ENCODE measurements at places on chromosomes 2 and 18.
A peak's percentile ranks its signal among the peaks of the same experiment; 100 is the strongest.

DNA sequence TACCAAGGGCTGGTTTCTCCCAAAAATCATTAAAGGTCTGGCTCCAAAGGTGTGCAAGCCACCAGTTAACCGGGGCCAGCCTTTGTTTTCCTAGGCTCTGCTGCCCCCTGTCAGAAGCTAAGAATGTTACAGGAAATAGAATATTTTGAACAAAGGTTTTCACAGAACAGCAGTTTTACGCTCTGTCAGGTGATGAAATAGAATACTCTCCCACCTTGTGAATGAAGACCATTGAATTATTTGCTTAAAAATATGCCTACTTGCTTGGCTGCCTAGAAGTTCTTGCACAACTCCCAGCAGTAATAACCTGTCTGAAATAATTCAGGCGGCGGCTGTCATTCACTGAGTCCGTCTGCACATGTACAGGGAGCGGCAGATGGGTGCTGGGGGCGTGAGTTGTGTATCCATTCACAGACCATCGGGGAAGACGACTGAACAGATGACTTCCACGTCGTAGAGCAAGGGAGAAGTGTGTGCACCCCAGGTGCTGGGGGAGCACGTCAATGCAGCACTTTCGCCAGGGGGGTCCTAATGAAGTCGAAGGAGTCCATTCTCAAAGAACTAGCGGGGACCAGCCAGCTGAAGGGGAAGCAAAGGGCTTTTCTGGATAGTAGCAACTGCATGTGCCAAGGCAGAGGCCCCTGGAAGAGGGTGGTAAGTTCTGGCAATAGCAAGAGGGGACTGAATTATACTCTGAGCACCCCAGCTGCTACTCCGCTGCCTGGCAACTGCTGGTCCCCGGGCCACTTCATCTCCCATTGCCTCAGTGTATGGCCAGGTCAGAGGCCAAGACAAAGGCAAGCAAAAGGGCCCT, 56.1 kb downstream of the SF3B1 start:
- DNase-seq: peak; percentile 43

DNA sequence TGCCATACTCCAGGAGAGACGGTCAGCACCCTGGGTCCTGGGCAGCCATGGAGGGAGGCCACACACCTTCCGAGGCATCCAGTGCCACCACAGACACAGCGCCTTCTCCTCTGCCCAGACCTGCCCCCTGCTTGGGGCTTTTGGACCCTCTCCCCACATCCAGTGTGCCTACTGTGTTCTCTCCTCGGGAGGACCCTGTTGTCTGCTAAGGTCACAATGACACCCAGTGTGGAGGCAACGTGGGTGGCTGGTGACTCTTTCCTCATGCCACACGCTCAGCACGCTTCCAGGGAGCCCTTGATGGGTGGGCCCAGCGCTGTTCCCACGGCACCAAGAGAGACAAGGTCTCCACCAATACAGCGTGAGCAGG, 251.9 kb downstream of the EIPR1 start:
- DNase-seq: no peak

- DNase-seq: no peak
These were observed 64.7 kb downstream of the DTNB start for GRCh38 chr2:25608718-25609117.

GRCh38 chr2:25899404-25899970, 21.2 kb upstream of the ASXL2 start:
- DNase-seq: no peak

DNA sequence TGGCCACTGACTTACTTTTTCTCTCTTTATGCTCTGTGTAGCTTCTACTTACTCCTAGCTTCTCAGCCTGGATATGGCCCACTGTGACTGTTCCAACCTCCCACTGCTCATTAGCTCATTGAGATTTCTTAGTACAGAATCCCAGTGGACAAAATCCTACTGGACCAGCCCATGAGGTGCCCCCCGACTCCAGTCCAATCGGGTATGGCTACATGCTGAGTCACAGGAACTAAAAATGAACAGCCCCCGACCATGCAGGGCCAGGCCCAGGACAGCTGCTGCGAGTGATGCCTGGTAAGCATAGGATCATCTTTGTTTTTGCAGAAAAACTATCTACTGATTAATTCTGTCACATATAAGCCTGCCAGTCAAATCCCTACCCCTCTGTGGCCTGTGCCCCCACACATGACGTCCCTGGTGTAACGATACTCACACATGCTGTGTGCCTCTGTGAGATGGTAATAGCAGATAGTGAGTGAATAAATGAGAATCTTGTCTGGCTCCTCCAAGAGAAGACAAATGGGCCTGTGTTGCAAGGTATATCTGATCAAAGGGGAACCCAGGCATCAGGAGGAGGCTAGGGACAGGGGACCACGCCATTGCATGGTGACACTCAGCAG, 85.9 kb upstream of the KLF7 start:
- peak; percentile 56 for DNase-seq

DNA sequence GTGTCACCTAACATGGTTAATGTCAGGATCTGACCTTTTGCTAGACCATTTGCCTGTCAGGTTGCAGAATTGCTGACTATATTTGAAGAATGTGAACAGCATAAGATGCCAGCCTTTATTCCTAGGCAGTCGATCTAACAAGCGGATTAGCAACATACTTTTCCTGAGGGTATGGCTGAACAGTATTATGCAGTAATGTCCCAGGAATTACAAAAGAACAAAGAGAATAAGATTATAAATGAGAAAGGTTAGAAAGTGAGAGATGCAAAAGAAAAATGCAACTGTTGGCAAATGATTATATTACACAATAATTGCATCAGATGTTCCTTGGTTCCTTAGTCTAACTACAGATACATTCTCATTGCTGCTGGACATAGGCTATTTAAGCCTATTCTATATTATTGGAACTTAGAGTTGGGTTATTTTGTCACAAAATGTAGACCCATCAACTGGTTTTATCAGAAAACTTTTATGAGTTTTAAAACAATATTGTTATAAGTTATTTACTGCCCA, 647.1 kb upstream of the CRIM1 start:
- DNase-seq: no peak

DNA sequence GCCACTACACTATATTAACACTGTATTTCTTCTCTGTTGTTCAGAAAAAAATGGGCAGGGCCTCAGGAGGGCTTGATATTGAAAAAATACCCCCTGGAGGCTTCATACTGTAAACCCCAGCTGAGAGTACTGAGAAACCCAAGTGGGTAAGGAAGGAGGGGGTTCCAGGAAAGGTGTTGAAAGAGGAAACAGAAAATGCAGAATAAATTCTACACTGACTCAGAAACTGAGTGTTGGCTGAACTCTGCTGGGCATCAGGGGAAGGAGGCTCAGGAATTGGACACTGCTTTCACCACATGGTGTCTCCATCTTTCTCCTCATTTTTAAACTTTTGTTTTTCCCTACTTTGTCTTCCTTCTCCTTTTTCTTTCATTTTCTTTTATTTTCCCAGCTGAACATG, 253.7 kb downstream of the DYM start:
- DNase-seq: no peak

DNA sequence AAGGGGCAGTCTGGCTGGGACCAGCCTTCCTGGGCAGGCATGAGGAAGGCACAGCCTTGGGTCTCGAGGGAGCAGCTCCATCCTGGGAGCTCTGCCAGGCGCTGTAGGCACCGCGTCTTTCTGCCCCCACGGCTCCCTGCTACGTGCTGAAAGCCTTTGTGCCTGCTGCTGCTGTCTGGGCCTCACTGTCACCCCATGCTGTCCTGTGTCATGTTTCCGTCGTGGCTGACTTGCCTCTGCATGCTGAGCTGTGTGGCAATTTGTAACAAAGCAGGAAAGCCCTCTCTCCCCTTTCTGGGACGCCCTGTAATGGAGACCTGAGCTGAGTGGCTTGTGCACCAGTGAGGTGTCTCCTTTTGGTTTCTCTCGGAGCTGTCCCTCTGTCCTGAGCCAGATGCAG, 152.5 kb downstream of the TSN start:
- DNase-seq: no peak

- DNase-seq: no peak
These were observed 55.9 kb upstream of the SLC38A11 start for GRCh38 chr2:165011199-165011598.

- no peak for DNase-seq
These were observed 227.6 kb downstream of the FBXO15 start for GRCh38 chr18:73920033-73920432.

GRCh38 chr2:170943596-170943995, 14.5 kb downstream of the GORASP2 start:
- DNase-seq: peak; percentile 21

GRCh38 chr2:143477714-143478443, 348.7 kb downstream of the ARHGAP15 start:
- DNase-seq: no peak

DNA sequence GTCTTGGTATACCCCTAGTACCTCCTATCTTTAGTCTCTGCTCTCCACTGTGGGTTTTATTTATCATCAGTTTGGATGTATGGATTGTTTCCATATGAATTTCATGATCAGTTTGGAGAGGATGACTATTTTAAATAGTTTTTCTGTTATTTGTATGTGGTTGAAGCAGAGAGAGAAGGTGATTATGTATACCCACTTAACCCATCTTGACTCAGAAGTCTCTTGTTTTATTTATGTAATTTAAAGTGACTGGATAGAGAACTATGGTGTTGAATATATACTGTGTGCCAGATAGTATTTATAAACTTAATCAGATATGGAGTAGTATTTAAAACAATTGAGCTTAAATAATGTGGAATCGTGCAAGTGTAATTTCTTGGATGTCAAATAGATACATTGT, 39.9 kb downstream of the SMAD4 start:
- peak; percentile 11 for DNase-seq

DNA sequence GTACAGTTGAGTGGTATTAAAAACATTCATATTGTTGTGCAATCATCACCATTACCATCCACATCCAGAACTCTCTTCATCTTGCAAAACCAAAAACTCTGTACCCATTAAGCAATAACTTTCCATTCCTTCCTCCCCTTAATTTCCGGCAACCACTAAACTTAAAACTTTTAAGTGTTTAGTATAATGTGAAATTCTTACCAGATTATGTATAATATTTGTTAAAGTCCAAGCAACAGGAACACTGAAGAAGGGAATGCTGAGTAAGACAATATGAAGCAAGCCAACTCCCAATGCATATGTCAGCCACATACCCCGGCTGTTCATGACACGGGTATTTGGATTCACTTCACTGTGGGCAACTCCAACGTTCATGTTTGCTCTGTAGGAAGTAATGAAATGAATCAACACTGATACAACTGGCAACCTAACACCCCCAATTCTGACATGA, 1.9 kb downstream of the ORMDL1 start:
- DNase-seq: peak; percentile 43

DNA sequence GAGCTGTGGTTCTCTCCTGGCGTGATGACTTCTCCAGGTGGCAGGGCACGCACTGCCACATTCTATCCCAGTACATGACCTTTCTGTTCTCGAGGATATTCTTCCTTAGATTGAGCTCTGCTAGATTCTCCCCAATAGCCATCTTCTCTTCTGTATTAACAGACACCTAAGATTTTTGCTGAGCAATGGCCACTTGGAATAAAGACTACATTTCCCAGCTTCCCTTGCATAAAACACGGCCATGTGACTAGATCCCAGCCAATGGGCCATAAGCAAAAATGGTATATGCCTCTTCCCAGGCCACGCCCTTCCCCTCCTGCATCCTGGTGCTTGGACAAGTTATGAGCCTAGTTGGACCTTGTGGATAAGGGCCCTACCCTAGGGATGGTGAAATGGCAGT, 82.1 kb downstream of the EIF2AK3 start:
- DNase-seq: peak; percentile 48

DNA sequence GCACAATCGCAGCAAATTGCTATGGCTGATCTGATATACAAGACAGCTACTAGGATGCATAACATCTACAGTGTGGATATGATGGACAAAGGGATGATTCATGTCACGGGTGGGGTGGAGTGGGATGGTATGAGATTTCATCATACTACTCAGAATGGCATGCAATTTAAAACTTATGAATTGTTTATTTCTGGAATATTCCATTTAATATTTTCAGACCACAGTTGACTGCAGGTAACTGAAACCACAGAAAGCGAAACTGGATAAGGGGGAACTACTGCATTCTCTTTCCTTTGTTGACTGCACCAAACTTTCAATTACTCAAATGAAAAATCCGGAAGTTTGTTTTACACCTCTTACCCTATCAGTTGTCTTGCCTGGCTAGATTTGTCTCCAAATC, 94.4 kb upstream of the NEUROD1 start:
- peak; percentile 49 for DNase-seq

DNA sequence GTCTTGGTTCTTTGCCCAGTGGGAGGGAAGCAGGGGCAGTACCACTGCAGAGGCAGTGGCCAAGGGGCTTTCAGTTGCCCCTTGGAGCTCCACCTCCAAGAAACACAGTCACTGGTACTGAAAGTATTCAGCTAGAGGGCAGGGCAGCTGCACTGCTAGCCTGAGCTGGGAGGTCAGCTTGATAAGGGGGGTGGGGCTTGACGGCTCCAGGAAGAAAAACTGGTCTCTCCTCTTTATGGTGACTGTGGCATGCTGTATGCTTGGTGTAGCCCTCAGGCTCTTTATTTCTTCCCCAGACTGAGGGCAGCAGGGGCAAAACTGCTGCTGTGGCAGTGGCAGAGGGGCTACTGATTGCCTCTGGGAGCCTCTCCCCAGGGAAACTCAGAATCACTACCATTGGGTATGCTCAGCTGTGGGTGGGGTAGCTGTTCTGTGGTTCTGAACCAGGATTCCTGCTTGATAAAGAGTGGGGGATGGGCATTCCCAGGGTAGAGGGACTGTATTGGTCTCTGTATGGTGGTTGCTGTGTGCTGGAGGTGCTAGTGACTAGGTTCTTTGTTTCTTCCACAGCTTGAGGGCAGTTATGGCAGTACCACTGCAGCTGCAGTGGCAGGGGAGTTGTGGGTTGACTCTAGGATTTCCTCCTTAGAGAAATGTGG, 134.6 kb upstream of the SCN7A start:
- no peak for DNase-seq

DNA sequence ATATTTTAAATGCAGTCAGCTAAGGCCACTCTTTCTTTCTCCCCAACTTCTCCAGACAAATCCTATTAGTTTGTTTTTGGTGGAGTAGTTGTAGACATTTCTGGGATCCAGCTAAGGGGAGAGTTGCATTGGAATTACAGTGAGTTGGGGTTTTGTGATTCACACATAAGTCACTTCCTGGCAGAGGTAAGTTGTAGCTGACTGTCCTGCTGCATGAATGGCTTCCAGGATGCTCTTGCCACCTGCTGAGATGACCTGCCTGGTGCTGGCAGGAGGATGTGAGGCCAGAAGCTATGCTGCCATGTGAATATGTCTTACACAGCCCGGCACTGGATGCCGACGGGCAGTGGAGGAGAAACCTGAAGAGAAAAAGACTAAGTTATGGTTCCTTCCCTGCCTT, 243.7 kb downstream of the TDRD15 start:
- no peak for DNase-seq

DNA sequence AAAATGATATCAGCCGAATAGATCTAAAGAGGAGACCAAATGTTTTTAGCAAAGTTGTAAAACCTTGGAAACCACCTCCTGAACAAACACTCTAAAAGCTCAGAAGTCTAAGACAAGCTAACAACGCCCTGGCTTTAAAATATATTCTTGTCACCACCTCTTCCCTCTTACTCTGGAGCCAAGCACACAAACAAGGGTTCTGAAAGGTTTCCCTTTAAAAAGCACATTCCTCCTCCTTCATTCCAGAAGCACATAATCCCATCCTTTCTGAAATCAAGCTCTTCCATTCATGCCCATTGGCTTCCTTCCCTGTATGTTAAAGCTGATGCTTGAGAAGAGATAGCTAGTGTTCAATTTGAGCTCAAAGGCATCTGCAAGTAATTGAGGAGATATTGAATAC, 382.0 kb downstream of the LNPK start:
- DNase-seq: no peak
